ENCODE measurements at places on chromosomes 5 and 9.
A peak's percentile ranks its signal among the peaks of the same experiment; 100 is the strongest.

DNA sequence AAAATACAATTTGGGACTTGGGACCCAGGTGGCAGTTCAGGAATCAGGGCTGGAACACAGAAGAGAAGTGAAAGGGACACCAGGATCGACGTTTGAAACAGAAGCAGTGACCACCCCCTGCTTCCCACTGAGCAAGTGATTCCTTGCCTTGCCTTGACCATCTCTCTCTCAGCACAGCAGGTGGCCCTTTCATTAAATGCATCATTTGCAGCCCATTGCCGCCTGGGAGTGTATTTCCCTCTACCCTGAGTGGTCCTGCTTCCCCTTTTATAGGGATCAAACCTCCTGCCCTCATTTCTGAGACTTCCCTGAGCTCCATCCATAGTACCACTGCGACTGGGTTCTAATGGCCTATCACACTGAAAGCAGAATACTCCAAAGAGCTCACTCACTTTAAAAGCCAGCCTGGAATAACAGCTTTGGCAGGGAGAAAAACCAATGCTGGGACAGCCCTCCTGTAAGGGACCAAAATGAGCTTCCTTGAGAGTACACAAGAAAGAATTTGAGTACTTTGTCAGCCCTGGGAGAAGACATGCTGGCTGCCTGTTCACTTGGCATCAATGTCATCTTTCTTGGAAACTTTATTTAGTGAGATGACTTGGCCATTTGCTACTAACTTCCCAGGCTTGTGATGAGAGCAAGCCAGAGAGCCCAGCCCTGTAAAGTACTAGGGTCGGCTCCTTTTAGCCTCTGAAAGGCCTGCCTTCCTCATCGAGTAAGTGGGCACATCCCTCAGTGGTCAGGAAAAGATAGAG, 149.7 kb downstream of the SLIT3 start:
- no peak for DNase-seq

DNA sequence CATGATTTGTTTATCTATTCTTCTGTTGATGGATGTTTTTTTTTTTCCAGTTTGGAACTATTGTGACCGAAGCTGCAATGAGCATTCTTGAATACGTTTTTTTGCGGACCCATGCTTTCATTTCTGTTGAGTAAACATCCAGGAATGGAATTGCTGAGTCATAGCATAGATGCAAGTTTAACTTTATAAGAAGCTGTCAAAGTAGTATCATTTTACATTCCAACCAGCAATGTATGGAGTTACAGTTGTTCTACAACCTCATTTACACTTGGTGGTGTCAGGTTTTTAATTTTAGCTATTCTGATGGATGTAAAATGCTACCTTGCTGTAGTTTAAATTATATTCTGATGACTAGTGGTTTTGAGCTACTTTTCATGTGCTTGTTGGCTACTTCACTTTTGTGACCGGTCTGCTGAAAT, 49.0 kb downstream of the NPR3 start:
- DNase-seq = no peak

GRCh38 chr5:92518318-92518904, 1062.6 kb downstream of the NR2F1-AS1 start:
- peak; percentile 58 for DNase-seq

DNA sequence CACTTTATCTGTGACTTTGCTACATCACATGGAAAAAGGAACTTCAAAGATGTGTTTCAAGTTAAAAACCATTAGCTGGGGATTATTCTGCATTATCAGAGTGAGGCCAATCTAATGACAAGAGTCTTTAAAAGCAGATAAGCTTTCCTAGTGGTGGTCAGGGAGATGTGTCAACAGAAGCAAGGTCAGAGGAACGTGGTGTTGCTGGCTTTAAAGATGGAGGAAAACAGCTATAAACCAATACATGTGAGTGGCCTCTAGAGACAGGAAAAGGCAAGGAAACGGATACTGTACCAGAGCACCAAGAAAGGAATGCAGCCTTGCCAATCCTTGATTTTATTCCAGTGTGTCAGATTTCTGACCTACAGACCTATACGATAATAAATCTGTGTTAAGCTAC, 204.2 kb downstream of the TAF11L14 start:
- no peak for DNase-seq

GRCh38 chr5:10172247-10172646, 77.4 kb downstream of the ATPSCKMT start:
- no peak for DNase-seq

DNA sequence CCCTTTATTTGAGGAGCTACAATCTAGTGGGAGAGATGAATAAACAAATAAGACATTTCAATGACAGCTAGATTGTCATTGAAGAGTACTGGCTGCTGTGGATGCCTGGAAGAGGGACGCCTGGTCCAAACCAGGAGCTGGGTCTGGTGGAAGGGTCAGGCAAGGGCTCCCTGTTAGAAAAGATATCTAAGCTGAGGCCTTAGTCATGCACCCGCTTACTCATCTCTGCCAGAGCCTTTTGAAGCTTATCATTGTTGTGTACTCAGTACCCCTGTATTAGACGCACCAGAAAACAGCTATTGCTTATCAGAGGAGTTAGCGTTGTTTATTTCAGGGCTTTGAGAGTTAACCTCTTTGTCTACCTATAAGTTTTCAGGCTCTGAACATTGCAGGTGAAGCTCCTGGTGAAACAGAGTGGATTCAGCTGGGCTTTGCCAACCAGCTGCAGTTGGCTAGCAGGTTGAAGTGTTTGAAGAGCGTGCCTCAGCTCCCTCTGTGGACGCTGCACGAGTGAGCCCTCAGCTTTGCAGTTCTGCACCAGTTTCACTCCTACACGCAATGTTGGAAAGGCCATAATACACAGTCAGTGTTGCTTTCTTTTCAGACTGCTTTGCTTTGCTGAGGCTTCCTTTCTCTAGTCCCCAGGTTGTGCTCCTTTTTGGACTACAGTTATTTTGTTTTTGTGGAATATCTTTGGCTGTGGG, 5.6 kb upstream of the GPR151 start:
- DNase-seq = no peak

- no peak for DNase-seq
Measured at GRCh38 chr5:151587796-151588555, 3.2 kb downstream of the FAT2 start.

DNA sequence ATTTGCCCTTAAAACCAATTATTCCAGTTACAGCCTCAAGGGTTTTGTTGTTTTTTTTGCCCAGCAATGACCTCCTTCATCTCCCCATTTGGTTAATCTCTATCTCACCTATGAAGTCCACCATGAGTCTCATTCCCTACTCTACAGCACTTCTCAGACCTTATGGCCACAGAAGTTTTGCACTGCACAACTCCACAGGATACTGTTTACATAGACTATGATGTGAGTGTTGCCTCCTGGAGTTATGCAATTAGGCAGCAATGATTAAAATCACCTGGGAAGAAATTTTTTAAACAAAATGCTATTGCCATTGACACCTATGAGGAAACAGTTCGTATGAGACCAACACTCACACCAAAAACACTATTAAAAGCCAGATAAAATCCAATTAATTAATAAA, 39.7 kb downstream of the ZDHHC21 start:
- DNase-seq = no peak

GRCh38 chr9:123607479-123607878, 251.5 kb downstream of the CRB2 start:
- no peak for DNase-seq

- DNase-seq = no peak
Measured at GRCh38 chr9:524008-524407, 309.3 kb downstream of the DOCK8 start.

- DNase-seq = no peak
Measured at GRCh38 chr5:109989161-109989560, 299.4 kb downstream of the MAN2A1 start.

GRCh38 chr9:1173211-1173610, 123.1 kb downstream of the DMRT2 start:
- DNase-seq = no peak

GRCh38 chr5:41815663-41816229, 54.5 kb downstream of the OXCT1 start:
- DNase-seq = no peak

- no peak for DNase-seq
Measured at GRCh38 chr9:137309368-137310188, 7.5 kb upstream of the NRARP start.

GRCh38 chr5:74310386-74310785, 330.1 kb downstream of the ENC1 start:
- no peak for DNase-seq

GRCh38 chr9:128253140-128253990, 22.4 kb downstream of the GOLGA2 start:
- DNase-seq = no peak

DNA sequence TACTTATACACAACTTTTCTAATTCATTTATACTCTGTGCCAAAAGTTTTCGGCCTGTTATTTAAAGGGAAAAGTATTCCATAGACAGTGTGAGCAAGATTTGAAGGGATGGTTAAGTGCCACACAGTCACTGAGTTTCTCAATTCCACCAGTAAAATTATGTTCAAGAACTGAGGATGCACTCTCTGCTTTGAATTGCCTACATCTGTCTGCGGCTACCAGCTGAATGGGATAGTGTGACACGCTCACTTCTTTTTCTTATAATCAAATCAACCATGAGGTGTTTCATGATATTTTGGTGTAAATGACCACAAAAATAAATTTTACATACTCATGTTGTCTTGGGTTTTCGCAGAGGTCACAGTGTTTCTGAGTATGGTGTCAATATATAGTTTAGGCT, 218.4 kb upstream of the TMEM161B start:
- DNase-seq = no peak

DNA sequence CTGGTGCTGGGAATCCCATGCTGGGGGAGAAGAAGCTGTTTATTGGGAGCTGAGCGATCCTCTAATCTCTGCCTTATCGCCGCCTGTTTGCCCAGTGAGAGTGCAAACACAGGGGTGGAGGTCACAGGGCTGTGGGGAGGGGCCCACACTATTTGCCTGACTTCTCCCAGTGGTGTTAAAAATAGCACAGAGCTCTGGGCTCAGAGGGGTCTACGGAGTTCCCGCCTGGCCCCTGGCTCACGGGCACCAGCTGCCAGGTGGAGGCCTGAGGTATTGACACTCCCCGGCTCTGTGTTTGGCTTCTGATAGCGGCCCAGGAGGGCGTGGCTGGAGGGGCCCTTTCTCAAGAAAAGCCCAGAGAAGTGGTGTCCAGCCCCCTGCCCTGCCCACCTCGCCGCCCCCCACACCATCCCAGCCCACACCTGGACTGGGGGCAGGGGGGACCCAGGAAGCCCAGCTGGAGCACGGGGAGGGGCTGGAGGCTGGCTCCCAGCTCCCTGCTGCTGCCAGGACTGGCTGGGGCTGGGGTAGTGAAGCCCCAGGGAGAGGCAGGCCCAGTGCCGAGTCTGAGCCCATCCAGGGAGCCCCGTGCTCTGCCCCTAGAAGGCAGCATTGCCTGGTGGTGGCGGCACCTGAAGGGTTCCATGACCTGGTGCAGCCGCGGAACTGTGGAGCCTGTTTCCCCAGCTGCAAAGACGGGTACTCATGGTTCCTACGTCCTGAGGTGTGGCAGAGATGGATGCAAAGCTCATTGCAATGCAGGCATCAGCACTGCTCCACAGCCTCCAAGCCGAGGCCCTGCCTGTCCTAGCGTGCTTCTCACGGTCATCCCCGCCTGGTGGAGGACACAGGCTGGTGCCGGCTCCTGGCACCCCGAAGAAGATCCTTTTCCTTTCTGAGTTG, 35.7 kb upstream of the EGFL7 start:
- no peak for DNase-seq

GRCh38 chr9:80968611-80969010, 720.7 kb downstream of the TLE1 start:
- DNase-seq = no peak

GRCh38 chr9:83934569-83935275, 13.5 kb upstream of the KIF27 start:
- DNase-seq = no peak

DNA sequence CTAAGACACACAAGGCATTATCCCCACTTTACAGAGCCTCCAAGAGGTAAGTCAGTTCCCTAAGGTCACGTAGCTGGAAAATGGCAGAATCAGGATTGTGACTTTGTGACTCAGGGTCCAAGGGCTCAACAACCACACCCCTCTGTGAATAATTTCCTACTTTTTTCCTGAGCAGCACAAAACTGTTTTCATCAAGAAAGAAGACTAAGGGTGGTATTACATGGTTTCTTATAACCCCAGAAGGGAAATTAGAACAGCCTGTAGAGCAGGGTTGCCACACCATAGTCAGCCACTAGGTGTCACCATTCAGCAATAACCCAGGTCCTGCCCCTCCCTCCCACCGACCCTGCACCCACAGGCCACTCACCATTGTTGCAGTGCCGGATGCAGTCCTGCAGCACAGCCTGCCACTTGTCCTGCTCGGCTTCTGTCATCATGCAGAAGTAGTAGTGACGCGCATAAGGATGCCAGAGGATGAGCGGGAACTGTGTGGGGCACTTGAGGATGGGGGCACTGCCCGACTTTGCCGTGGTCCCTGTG, 72.1 kb downstream of the LRSAM1 start:
- DNase-seq = peak; percentile 57

DNA sequence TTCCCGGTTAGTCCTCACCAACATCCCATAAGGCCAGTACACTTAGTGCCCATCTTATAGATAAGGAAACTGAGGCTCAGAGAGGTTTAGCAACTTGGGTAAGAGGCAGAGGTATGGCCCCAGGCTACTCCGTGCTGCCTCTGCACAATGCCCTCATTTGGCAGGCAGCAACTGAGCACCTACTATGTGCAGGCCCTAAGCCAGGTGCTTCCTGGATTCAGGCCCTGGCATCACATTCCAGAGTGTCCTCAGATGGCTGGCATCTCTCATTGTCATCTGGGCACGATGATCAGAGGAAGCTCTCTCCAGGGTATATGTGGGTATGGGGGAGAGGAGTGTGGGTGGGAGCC, 53.8 kb upstream of the PSD2 start:
- no peak for DNase-seq

DNA sequence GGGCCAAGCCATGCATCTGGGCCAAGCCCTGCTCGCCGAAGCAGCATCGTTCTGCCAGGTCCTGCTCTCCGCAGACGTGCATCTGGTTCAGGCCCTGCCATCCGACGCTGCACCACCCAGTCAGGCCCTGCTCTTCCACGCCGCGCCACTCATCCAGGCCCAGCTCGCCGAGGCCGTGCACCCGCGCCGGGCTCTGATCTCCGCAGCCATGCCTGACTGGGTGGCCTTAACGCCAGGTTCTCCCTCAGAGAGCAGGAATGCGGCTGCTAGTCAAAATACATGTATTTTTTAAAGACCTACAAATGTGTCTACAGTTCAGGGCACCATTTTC, 891.1 kb upstream of the CTNND2 start:
- DNase-seq = no peak

DNA sequence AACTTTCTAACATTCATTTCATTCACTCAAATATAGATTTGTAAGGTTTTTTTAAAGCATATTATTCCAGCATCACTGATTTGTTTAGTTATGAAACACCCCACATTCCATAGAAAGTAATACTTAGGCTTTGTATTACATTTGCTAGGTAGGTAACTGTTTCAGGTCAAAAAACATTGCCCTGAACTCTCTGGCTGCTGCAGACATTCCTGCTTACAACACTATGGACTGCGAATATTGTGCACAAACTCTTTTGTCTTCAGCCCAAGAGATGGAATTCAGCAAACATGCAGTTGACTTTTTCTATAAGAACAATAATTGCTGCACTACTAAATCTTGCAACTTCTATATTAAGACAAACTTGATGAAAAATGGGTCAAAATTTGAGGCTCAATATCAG, 301.0 kb downstream of the ARL15 start:
- no peak for DNase-seq

- no peak for DNase-seq
Measured at GRCh38 chr9:121711797-121712196, 60.4 kb downstream of the DAB2IP start.
